ENCODE measurements at places on chromosomes 11 and 22.

DNA sequence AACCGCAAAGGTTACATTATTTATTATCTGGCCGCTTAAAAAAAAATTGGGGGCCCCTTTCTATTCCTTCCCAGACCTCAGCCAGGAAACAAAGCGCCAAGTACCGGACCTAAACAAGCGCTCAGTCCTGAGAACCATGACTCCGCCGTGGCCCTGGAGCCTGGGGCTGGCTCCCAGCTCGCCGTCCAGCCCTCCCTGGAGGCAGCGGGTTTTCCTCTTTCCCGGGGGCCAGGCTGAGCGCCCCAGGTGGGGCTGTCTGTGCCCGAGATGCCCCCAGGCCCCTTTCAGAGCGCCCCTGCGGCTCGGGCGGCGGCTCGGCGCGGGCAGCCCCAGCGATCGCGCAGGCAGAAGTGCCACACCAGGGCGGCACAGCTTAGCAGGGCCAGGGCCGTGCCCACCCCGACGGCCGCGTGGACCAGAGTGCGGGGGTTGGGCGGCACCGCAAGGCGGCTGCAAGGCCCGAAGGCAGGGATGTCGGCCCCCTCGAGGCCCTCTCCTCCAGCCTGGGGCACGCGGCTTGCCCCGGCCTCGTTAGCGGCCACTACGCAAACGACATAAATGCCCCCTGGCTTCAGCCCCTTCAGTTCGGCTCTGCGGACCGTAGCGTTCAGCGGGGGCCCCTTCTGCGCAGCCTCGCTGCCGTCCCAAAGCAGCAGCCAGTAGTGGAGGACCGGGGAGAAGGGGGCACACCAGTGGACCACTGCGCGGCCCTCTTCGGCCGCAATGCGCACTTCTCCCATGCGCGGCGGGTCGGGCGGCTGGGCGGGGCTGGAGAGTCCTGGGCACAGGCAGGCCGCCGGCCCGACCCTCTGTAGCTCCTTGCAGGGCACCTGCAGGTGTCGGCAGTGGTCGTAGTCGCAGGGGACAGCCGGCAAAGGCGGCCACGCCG lies 1.6 kb downstream of the LRRN4CL start:
- DNase-seq: no peak

DNA sequence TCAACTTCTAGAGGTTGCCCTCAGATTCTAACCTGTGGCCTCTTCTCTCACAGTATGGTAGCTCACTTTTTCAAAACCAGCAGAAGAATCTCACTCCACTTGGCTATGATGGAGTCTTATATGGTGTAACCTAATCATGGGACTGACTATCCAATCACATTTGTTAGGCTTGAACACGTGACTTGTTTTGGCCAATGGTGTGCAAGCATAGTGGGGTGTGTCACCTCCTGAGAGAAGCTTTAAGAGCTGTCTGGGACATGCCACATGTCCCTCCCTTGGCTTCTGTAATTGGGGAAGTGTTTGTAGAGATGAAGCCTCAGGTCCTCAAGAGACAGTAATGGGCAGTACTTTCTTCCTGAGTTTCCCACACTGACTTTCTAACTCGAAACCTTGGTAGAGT lies 12.8 kb upstream of the SMIM38 start:
- DNase-seq: no peak

DNA sequence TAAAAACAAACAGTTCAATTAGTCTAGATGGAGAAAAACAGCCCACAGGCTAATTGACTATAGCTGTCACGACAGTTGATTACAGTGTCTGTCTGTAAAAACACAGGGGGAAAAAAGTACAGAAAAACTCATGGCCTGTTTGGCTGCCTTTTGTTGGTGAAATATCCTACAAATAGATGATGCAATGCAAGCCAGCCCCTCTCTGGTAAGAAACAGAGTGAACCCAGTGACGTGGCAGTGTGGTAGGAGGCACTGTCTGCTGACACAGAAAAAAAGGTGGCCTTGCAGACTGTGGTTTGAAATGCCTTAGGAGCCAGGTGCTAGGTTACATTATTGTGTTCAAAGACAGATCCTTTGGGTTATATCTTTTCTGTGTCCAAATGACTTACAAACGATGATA lies 431.4 kb upstream of the CCDC90B start:
- DNase-seq: no peak

DNA sequence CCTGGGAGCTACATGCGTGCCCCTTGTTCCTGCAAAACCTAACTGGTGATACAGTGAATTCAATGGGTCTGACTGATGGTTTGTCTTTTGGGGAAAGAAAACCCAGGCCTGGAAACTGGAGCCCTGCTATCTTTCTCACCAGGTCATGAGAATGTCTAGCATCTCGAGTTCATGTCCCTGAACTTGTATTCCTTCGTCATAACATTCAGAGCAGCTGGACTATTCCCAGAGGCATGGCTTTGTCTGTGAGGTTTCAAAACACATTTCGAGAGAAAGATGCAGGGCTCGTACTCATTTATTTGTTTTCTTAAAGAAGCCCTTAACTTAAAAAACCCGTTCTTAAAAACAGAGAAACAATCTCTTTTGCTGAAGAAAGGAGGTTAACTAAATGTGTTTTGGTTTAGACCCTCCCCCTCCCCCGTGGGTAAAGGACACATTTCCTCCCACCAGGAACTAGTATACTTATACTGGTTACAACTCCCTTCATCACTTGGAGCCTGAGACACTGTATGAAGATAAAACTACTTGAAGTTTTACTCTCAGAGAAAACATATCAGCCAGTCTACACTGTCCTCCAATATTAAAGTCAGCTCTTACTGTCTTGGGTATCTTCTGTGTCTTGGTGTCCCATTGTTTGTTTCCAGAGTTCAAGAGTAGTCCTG lies 43.2 kb downstream of the ME3 start:
- DNase-seq: no peak

GRCh38 chr22:36185828-36186624 lies 15.6 kb downstream of the APOL4 start:
- DNase-seq: no peak

All from activated naive CD4-positive, alpha-beta T cell treated with anti-CD3 and anti-CD28 coated beads, Interleukin-2, amount 50 U/mL, for 72 hours (primary cell).